ENCODE measurements at places on chromosomes 3 and 15.

GRCh38 chr15:31985607-31986006, 44.7 kb upstream of the CHRNA7 start:
- DNase-seq: no peak

- no peak for DNase-seq
Measured at GRCh38 chr15:62706317-62706716, 336.2 kb upstream of the TPM1 start.

DNA sequence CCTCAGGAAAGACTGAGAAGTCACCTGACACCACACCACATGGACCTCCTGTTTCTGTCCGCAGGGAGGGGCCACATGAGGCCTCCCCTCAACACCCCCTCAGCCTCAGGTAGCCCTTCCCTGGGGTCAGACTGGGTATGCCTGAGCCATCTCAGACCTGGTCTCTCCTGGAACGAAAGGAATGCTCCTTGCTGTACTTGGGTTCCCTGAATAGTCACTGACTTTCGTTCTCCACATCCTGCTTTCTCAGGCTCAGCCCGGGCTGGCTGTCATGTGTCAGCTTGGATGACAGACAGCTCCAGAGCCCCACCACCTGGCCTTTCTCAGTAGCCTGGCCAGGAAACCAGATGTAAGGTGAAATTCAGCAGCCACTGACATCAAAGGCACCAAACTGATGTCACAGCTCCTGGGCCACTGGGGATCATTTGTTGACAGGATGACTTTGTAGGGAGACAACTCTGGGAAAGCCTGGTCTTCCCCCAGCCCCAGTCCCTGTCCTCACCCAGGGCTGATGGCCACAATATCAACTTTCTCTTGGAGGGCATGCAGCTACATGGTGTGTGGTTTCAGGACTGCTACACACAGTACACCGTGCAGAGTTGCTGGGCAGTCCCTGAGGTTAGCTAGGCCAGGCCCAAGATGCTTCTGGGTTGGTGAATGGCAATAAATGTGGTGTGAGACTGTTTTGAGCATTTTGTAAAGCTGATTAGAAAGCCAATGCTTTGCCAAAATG, 141.4 kb upstream of the MRPS22 start:
- DNase-seq: no peak

DNA sequence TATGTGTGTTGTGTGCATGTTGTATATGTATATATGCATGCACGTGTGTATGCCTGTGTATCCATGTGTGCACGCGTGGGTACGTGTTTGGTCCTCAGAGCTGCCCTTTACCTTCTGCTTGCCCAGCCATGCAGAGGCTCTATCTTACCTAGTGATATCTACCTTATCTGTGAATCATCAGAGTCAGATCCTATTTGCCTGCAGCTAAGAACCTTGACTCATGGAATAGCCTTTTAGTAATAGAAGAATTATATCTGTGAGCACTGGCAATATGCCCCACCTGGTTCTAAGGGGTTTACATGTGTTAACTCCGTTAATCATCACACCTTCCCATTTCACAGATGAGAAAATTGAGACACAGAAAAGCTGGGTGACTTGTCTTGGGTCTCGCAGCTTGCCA, 11.0 kb downstream of the PGPEP1L start:
- no peak for DNase-seq
